Left lung (tissue), 14 donors: ENCODE measurements at places on chromosomes 5 and 9. TPM values are rescaled to one million over a fixed set of nuclear protein-coding genes. Genes with fewer than 3 reads are reported as not detected.

The SH3GL2 gene
- polyA plus RNA-seq = 10.3 TPM

The GLDC gene
- polyA plus RNA-seq = 5.6 TPM

The ACTBL2 gene
- polyA plus RNA-seq = not detected

The TEX53 gene
- not detected for polyA plus RNA-seq

DNA sequence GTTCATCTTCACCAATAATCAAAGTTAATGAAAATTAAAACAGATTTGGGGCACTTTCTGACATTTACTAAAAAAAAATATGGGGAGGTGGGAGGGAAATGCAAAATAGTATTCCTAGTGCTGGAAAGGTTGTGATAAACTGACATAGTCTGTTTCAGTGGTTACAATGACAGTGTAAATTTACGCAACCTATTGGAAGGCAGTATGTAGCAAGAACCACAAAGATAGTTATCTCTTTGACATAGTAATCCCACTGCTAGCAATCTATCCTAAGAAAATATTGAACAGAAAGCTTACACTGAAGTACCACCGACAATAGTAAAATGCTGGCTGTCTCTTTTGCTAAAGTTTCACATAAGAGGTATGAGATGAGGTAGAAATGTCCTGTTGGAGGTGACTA lies 15.1 kb upstream of the EPB41L4B start:
- H3K27me3 ChIP-seq = no peaks in the 10 kb centered on the region
- no peak for DNase-seq

GRCh38 chr9:69689991-69690538 lies 17.9 kb upstream of the APBA1 start:
- no peak overlapping the region for H3K4me3 ChIP-seq
- no peak for DNase-seq
- no peak overlapping the region for H3K27ac ChIP-seq
- H3K36me3 ChIP-seq = no peaks in the 10 kb centered on the region

GRCh38 chr5:40853632-40854192 lies 12.5 kb downstream of the CARD6 start:
- H3K27ac ChIP-seq = no peak overlapping the region
- peaks cover 11% of the 10 kb centered on the region for H3K4me1 ChIP-seq
- H3K27me3 ChIP-seq = no peaks in the 10 kb centered on the region
- no peak for DNase-seq
- H3K36me3 ChIP-seq = peaks cover 72% of the 10 kb centered on the region

DNA sequence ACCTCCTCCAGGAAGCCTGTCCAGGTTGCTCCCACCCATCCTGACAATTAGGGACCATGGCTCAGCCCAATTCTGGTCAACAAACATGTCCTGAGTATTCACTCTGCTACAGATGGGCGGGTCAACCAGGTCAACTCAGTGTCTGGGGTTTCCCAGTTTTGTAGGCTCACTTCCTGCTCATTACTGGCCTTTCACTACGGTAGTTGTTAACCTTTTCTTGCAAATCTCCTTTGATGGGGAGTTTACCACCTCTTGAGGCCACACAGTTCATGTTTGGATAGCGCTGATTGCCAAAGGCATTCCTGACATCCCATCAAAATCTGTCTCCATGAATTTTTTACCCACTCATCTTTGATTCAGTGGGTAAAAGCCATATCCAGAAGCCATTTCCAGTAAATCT lies 13.8 kb downstream of the TMEM8B start:
- no peak overlapping the region for H3K4me3 ChIP-seq
- peaks cover 59% of the 10 kb centered on the region for H3K27me3 ChIP-seq
- no peak for DNase-seq
- H3K4me1 ChIP-seq = peaks cover 21% of the 10 kb centered on the region
- H3K36me3 ChIP-seq = no peaks in the 10 kb centered on the region
- no peak overlapping the region for H3K27ac ChIP-seq

DNA sequence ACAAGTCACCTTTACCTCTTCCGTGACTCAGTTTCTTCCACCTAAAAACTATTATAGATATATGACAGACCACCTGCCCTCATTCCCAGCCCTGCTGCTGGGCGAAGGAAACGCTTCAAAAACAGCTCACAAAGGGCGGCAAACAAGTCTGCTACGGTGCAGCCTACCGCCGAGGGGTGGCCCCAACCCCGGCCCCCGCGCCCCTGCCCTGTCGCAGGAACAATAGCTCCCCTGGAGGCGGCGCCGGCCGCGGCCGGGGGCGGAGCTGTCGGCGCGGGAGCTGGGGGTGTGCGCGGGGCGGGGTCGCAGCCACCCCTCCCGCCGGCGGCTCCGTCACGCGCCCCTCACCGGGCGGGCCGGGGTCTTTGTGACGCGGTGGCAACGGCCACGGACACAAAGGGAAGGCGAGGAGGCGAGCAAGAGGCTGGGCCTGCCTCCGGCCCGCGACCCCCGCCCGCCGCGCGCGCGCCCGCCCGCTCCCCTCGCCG lies at the start of gene TMEFF1:
Gene TMEFF1 (plus strand): TSS at position 362 of the 488 bp plus-strand sequence. CDS start 396 bp downstream, outside the sequence.
- no peak within 1 kb of the TSS for H3K27ac ChIP-seq
- H3K36me3 ChIP-seq = no peaks in the 10 kb centered on the region
- H3K4me1 ChIP-seq = no peaks in the 10 kb centered on the region
- H3K27me3 ChIP-seq = peaks cover 41% of the 10 kb centered on the region

GRCh38 chr5:52469835-52470234 lies 317.9 kb upstream of the ITGA1 start:
- no peaks in the 10 kb centered on the region for H3K36me3 ChIP-seq
- DNase-seq = no peak
- no peak overlapping the region for H3K4me3 ChIP-seq
- H3K27me3 ChIP-seq = no peaks in the 10 kb centered on the region
- peak overlapping the region; percentile 30 for H3K27ac ChIP-seq

DNA sequence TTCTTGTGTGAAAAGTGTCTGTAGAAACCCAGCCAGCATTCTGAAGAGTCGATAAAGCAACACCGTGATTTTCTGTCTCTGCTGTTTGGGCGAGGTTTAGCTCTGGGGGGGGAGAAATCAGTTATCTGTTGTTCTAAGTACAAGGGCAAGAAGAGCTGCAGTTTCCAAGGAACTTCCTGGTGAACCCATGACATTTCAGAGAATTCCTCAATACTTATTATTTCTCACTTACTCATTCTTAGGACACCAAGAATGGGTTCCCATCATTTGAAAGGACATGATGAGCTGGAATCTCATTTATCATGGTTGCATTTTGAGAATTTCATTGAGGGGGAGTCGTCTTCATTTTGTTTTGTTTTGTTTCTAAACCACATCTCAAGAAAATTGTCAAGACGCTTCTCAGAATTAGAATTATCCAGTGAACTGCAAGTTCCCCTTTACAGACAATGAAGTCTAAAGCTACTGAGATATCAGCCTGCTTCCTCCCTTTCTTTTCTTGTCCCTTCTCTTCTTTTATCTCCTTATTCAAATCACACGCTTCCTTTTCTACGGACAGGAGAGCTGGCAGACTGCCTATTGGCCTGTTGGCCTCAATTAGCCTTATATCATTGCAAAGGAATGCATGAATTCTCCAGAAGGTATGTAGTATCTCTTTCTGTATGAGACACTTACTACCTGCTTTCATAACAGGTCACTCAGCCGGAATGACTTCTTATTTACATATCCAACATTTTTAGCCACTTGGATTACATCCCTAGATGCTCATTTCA lies 53.7 kb downstream of the ZNF462 start:
- no peaks in the 10 kb centered on the region for H3K27me3 ChIP-seq
- peak overlapping the region; percentile 60 for H3K27ac ChIP-seq
- no peak overlapping the region for H3K4me3 ChIP-seq

DNA sequence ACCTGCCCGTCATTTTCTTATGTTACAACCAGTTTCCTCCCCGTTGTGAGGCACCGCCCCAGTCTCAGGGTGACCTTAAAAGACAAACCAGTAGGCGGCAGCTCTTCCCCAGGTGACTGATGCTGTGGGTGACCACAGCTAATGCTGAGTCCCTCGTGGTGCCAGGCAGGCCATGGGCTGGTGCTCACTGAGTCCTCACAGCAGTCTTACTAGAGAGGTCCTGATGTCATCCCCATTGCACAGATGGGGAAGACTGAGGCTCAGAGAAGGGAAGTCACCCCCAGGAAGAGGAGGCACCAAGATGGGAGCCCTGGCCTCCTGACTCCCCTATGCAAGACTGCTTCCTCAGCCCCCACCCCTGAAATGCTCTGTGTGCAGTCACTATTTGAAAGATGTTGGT lies 978 bp downstream of the CFAP157 start:
- no peaks in the 10 kb centered on the region for H3K27me3 ChIP-seq
- H3K36me3 ChIP-seq = no peaks in the 10 kb centered on the region
- H3K27ac ChIP-seq = no peak overlapping the region
- DNase-seq = no peak
- H3K4me3 ChIP-seq = no peak overlapping the region

DNA sequence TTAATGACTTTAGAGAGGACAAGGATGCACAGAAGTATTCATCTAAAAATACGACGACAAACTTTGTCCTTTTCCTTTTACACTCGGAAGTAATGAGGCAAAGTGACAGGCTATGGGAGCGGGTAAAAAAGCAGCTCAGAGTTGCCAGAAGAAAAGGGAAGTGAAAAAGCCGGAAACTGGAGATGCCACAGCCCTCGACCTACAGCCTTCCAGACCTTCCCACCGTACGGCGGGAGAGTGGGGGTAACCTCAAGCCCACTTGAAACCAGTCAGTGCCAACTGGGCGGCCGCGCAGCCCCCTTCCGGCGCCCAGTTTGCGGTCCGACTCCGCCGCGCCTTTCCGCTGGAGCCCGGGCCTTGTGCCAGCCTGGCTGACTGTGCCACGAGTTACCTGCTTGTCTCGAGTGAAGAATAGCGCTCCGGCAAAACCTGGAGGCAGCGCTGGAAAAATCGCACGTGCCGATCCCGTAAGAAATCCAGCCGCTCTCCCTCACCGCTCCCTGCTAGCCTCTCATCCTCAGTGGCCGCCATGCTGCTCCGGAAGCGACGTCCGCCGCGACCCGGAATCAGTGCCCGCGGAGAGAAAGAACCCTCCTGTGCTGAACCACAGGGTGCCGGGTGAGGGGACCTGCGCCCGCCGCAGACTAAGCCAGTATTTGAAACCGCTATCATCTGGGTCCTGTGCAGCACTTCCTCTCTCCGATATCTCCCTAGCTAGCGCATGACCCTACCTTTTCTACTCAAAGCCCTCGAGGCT lies at the start of gene PGGT1B:
Gene PGGT1B (minus strand): TSS at position 557 of the 757 bp plus-strand sequence. CDS start 26 bp downstream, at position 531.
- DNase-seq = peak; percentile 68
- peaks cover 7% of the 10 kb centered on the region for H3K4me1 ChIP-seq
- peak within 1 kb of the TSS; percentile 65 for H3K4me3 ChIP-seq
- H3K36me3 ChIP-seq = no peaks in the 10 kb centered on the region

- H3K4me3 ChIP-seq = no peak overlapping the region
- H3K27ac ChIP-seq = peak overlapping the region; percentile 77
- H3K36me3 ChIP-seq = no peaks in the 10 kb centered on the region
- H3K4me1 ChIP-seq = peaks cover 43% of the 10 kb centered on the region
- DNase-seq = peak; percentile 71
These were observed 8.8 kb upstream of the TRAF1 start for GRCh38 chr9:120935383-120935857.

- no peaks in the 10 kb centered on the region for H3K27me3 ChIP-seq
- no peak overlapping the region for H3K4me3 ChIP-seq
- no peak for DNase-seq
- H3K27ac ChIP-seq = no peak overlapping the region
- H3K36me3 ChIP-seq = no peaks in the 10 kb centered on the region
These were observed 118.7 kb upstream of the BOD1 start for GRCh38 chr5:173735184-173735583.

- no peaks in the 10 kb centered on the region for H3K36me3 ChIP-seq
- H3K27me3 ChIP-seq = no peaks in the 10 kb centered on the region
- no peak for DNase-seq
These were observed 573.1 kb downstream of the ZNF608 start for GRCh38 chr5:124173386-124173785.

DNA sequence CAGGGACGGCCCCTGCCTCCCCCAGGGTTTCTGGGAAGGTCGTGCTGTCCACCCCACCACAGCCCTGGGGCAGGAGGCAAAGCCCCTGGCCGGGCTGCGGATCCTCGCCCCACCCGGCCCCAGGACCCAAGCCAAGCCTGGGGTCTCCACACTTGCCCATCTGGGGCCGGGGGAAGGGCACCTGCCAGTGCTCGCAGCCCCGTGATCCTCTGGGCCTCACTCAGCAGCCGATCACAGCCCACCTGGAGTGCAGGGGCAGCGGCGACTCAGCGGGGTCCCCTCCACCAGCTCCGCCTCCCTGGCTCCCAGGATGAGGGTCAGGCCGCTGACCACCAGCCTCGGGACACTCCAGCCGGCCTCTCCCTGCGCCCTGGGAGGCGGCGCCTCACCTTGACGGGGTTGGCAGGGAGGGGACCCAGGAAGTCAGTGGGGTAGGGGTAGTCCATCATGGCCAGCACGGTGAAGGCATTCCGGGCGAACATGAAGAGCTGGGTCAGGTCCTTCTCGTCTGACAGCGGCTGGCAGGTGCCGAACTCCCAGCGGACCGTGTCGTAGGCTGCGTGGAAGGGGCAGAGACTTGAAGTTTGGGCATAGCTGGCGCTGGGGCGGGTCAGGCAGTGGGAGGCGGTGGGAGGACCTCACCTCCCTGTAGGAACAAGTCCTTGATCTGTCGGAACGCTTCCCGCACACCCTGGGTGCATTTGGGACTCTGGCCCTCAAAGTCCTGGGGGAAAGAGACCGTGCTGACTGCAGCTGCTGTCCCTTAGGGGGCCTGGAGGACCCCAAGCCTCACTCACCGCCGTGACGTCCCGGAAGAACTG lies 1.8 kb downstream of the DPP7 start:
- DNase-seq = no peak
- H3K4me1 ChIP-seq = peaks cover 21% of the 10 kb centered on the region
- no peak overlapping the region for H3K4me3 ChIP-seq
- no peaks in the 10 kb centered on the region for H3K36me3 ChIP-seq
- no peak overlapping the region for H3K27ac ChIP-seq
- no peaks in the 10 kb centered on the region for H3K27me3 ChIP-seq

- H3K36me3 ChIP-seq = no peaks in the 10 kb centered on the region
- H3K27me3 ChIP-seq = no peaks in the 10 kb centered on the region
- H3K27ac ChIP-seq = no peak overlapping the region
- H3K4me1 ChIP-seq = peaks cover 6% of the 10 kb centered on the region
- H3K4me3 ChIP-seq = no peak overlapping the region
These were observed 228.8 kb downstream of the CD180 start for GRCh38 chr5:66967826-66968262.

DNA sequence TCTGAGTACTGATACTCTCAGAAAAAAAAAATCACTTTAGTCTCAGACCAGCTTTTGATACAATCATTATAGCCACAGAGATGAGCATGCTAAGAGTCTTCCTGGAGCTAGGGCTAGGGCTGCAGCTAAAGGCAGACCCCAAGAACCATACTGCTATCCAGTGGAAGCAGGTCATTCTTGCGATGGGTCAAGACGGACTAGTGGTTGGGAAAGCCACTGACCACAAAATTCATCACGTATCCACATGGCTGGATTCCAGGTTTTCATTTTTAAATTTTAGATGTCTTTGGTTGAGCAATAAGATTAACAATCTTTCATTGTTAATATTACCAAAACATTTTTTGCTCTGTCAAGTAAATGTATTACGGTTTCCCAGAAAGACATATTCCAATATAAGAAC lies 598.1 kb downstream of the DNAH5 start:
- DNase-seq = no peak
- H3K36me3 ChIP-seq = no peaks in the 10 kb centered on the region
- no peak overlapping the region for H3K4me3 ChIP-seq
- H3K4me1 ChIP-seq = no peaks in the 10 kb centered on the region
- no peak overlapping the region for H3K27ac ChIP-seq

- no peak overlapping the region for H3K4me3 ChIP-seq
- H3K36me3 ChIP-seq = no peaks in the 10 kb centered on the region
- no peaks in the 10 kb centered on the region for H3K4me1 ChIP-seq
These were observed 265.3 kb downstream of the DOCK8 start for GRCh38 chr9:479971-480350.

- H3K27ac ChIP-seq = no peak overlapping the region
- no peaks in the 10 kb centered on the region for H3K27me3 ChIP-seq
- peaks cover 10% of the 10 kb centered on the region for H3K4me1 ChIP-seq
- H3K36me3 ChIP-seq = no peaks in the 10 kb centered on the region
- H3K4me3 ChIP-seq = no peak overlapping the region
These were observed 62.9 kb downstream of the C9 start for GRCh38 chr5:39301406-39301805.
